ENCODE measurements at places on chromosomes 2 and 18. TPM values are rescaled to one million over a fixed set of nuclear protein-coding genes. Genes with fewer than 3 reads are reported as not detected.

DNA sequence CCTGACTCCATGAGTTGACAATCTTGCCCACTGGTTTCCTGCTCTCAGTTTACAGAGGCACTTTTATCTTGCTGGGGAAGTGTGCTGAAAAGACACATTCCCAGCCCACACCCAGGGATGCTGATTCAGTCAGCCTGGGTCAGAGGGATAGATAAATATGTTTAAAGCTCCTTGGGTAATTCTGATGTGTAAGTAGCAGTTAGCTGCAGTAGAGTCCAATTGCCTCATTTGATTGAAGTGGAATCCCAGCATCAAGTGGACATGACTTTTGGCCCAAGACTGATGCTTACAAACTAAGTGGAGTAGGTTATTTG is 29.4 kb downstream of the PSD4 start:
- no peaks in the 10 kb centered on the region for H3K36me3 ChIP-seq
- peaks cover 7% of the 10 kb centered on the region for H3K27me3 ChIP-seq
- H3K4me1 ChIP-seq: peaks cover 6% of the 10 kb centered on the region
- DNase-seq: no peak

- no peaks in the 10 kb centered on the region for H3K27me3 ChIP-seq
- no peak overlapping the region for H3K27ac ChIP-seq
Measured at GRCh38 chr2:141569941-141570340, 560.9 kb downstream of the LRP1B start.

GRCh38 chr2:25041307-25041927 is 459 bp upstream of the EFR3B start:
- peak overlapping the region; percentile 86 for H3K4me3 ChIP-seq
- peaks cover 32% of the 10 kb centered on the region for H3K4me1 ChIP-seq

DNA sequence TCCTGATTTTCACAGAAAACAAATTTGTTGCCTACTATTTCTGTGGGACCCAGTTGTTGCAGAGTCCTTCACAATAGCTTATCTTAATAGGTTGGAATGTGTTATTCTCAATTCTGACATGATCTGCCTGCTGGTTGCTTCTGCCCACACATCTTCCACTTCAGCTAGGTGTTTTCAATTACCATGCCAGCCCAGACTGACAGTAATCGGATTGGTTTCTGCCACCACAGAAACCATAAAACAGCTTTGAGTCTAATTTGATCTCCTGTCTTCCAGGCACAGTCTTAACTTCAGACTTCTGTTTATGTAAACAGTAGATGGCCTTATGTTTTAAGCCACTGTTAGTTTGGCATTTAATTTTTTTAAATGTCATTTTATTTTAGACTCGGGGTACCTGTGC is 248.2 kb upstream of the RBMS1 start:
- H3K36me3 ChIP-seq: no peaks in the 10 kb centered on the region
- peaks cover 2% of the 10 kb centered on the region for H3K4me1 ChIP-seq
- H3K27me3 ChIP-seq: no peaks in the 10 kb centered on the region
- H3K27ac ChIP-seq: no peak overlapping the region

DNA sequence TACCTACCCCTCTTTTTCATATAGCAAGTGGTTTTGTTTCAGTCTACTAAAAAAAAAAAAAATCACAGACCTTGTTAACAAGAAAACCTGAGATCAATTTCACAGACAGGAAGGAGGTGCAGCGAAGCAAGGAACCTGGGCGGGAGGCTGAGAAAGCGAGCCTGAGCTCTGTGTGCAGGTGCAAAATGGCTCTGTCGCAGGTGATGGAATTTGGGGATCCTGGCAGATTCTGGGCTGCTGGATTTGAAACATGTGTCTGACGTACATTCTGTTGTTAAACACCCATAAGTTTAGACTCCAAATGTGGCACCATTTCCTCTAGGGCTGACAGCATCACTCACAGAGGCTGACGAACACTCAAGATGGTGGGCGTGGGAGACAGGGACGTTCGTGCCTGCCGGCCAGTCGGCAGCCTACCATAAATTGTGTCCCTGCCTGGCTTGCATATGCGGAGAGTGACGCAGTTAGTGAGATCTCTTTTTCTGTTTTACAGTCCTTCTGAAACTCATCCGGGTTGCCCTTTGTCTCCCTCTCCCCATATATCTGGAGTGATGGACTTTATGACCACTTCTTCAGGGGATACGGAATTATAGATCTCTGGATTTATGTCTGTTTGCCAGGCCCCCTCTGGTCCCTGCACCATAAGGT is 8.8 kb upstream of the DDX1 start:
- H3K36me3 ChIP-seq: no peaks in the 10 kb centered on the region
- H3K27ac ChIP-seq: no peak overlapping the region
- peaks cover 4% of the 10 kb centered on the region for H3K27me3 ChIP-seq
- no peak for DNase-seq
- peaks cover 10% of the 10 kb centered on the region for H3K4me1 ChIP-seq
- no peak overlapping the region for H3K4me3 ChIP-seq

GRCh38 chr2:201765799-201766198 is 14.9 kb downstream of the ALS2 start:
- H3K27ac ChIP-seq: no peak overlapping the region
- no peak overlapping the region for H3K4me3 ChIP-seq
- no peak for DNase-seq
- no peaks in the 10 kb centered on the region for H3K4me1 ChIP-seq
- H3K27me3 ChIP-seq: no peaks in the 10 kb centered on the region

DNA sequence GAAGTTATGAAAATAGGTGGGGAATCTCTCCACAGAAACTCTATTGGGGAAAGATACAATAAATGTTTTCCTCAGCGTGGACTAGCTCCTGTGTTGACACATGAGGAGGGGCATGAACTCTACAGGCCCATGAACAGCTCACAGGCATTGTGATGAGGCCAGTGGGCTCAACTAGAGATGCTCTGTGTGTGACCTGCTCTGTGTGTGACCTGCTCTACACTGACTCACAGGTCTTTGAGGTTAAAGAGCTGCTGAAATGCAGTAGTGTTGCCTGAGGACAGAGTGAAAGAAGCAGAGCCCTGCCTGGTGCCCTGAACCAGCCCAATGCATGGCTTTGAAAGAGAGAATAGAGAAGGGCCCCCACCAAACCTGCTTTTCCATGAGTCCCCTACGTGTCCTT is 117.6 kb downstream of the MCFD2 start:
- H3K4me1 ChIP-seq: no peaks in the 10 kb centered on the region
- H3K27me3 ChIP-seq: no peaks in the 10 kb centered on the region
- no peak for DNase-seq

- H3K27me3 ChIP-seq: no peaks in the 10 kb centered on the region
- DNase-seq: no peak
Measured at GRCh38 chr2:240951045-240951594, 45.0 kb downstream of the CROCC2 start.

GRCh38 chr2:50777954-50778353 is 254.0 kb downstream of the NRXN1 start:
- peaks cover 6% of the 10 kb centered on the region for H3K36me3 ChIP-seq
- no peak for DNase-seq
- H3K27me3 ChIP-seq: no peaks in the 10 kb centered on the region
- peaks cover 24% of the 10 kb centered on the region for H3K4me1 ChIP-seq
- H3K27ac ChIP-seq: no peak overlapping the region

DNA sequence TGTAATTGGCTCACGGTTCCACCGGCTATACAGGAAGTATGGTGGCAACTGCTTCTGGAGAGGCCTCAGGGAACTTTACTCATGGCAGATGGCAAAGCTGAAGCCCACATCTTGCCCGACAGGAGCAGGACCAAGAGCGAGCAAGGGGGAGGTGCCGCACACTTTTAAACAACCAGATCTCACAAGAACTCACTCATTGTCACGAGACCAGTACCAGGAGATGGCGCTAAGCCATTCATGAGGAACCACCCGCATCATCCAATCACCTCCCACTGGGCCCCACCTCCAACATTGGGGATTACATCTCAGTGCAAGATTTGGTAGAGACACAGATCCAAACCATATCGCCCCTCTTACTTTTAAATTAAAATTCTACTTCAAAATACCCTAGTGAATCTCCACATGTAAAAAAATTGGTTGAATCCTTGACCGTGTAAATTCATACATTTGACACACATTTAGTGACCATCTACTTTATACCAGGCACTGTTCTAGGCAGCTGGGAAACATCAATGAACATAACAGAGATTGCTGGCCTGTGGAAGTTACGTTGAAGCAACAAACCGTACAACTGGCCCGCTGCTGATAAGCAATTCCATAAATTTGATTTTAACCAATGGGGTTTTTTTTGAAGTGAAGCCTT is 87.6 kb downstream of the ALPK2 start:
- DNase-seq: peak; percentile 65
- H3K4me3 ChIP-seq: no peak overlapping the region
- peaks cover 40% of the 10 kb centered on the region for H3K4me1 ChIP-seq

The SEPTIN10 gene
- 86.8 TPM for total RNA-seq

- H3K4me3 ChIP-seq: no peak overlapping the region
- H3K27me3 ChIP-seq: peaks cover 24% of the 10 kb centered on the region
- no peak overlapping the region for H3K27ac ChIP-seq
- H3K36me3 ChIP-seq: peaks cover 5% of the 10 kb centered on the region
- no peaks in the 10 kb centered on the region for H3K4me1 ChIP-seq
- DNase-seq: no peak
Measured at GRCh38 chr2:86344404-86344803, 7.0 kb upstream of the REEP1 start.

The PELI1 gene
- 43.0 TPM for total RNA-seq

The IL1B gene
- not detected for total RNA-seq
